ENCODE measurements at places on chromosomes 2 and 18. TPM values are rescaled to one million over a fixed set of nuclear protein-coding genes. Genes with fewer than 3 reads are reported as not detected.

CREG2 gene
- total RNA-seq: under 0.01 TPM

DCC gene
- total RNA-seq: under 0.01 TPM

MSH6 gene
- total RNA-seq: 25.5 TPM

CFLAR gene
- 93.4 TPM for total RNA-seq

PLEKHH2 gene
- under 0.01 TPM for total RNA-seq

POU3F3 gene
- total RNA-seq: not detected

CPO gene
- not detected for total RNA-seq

CCDC148 gene
- 0.34 TPM for total RNA-seq

SKA1 gene
- total RNA-seq: 1.8 TPM

UBXN2A gene
- 10.6 TPM for total RNA-seq

CERKL gene
- not detected for total RNA-seq

SERPINB11 gene
- not detected for total RNA-seq

AGXT gene
- total RNA-seq: not detected

IL1RL2 gene
- 0.22 TPM for total RNA-seq

PLCD4 gene
- 1.3 TPM for total RNA-seq

CLEC4F gene
- total RNA-seq: 0.17 TPM

SERPINB12 gene
- not detected for total RNA-seq

MLPH gene
- 3.3 TPM for total RNA-seq

CROCC2 gene
- not detected for total RNA-seq

AQP12A gene
- not detected for total RNA-seq

ARMC9 gene
- 4.8 TPM for total RNA-seq

SKOR2 gene
- not detected for total RNA-seq

RAD51AP2 gene
- not detected for total RNA-seq

DYSF gene
- 34.2 TPM for total RNA-seq

TUBA3E gene
- not detected for total RNA-seq

BUB1 gene
- 7.4 TPM for total RNA-seq

AQP12B gene
- not detected for total RNA-seq

SRD5A2 gene
- total RNA-seq: not detected

SEPTIN10 gene
- total RNA-seq: 122 TPM

HTRA2 gene
- total RNA-seq: 48.9 TPM

HEATR5B gene
- 26.4 TPM for total RNA-seq

MC4R gene
- total RNA-seq: not detected

LOXL3 gene
- 1.2 TPM for total RNA-seq

GPR39 gene
- not detected for total RNA-seq

PLCL1 gene
- total RNA-seq: 0.11 TPM

CNDP1 gene
- not detected for total RNA-seq

CFAP210 gene
- total RNA-seq: not detected

HOXD13 gene
- under 0.01 TPM for total RNA-seq

SERPINB13 gene
- not detected for total RNA-seq

All from dermis lymphatic vessel endothelial cell (primary cell).